ENCODE measurements at places on chromosomes 2 and 18. TPM values are rescaled to one million over a fixed set of nuclear protein-coding genes. Genes with fewer than 3 reads are reported as not detected.

Gene TNS1
- 1.4 TPM for total RNA-seq

Gene HOXD13
- not detected for total RNA-seq

GRCh38 chr2:73268830-73269685 is 15.2 kb downstream of the FBXO41 start:
- peak overlapping the region; percentile 42 for H3K4me3 ChIP-seq
- no peaks in the 10 kb centered on the region for H3K27me3 ChIP-seq
- peaks cover 29% of the 10 kb centered on the region for H3K4me1 ChIP-seq
- peaks cover 8% of the 10 kb centered on the region for H3K36me3 ChIP-seq
- H3K27ac ChIP-seq, result no peak overlapping the region

- H3K27me3 ChIP-seq, result no peaks in the 10 kb centered on the region
- no peak for DNase-seq
Measured at GRCh38 chr2:218540015-218540414, 28.1 kb downstream of the USP37 start.

Gene BOK
- not detected for total RNA-seq

DNA sequence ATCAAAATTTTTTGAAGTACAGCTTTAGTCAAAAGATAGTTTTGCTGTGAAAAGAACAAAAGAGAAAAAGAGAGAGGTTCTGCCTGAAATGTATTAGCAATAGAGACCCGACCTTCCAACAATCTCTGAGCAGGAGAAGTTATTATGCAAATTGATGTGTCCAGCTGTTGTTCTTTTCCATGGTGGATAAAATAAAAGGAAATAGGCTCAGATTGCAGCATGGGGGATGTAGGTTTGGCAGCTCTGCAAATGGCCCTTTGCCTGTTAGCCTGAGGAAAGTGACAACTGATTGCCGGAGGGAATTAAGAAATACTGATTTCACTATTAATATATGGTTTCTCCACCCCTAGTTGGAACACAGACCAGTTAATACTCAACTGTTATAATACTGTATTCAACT is 1283.2 kb upstream of the NXPH2 start:
- no peaks in the 10 kb centered on the region for H3K36me3 ChIP-seq
- DNase-seq, result no peak
- no peaks in the 10 kb centered on the region for H3K4me1 ChIP-seq
- H3K27me3 ChIP-seq, result no peaks in the 10 kb centered on the region
- no peak overlapping the region for H3K27ac ChIP-seq

DNA sequence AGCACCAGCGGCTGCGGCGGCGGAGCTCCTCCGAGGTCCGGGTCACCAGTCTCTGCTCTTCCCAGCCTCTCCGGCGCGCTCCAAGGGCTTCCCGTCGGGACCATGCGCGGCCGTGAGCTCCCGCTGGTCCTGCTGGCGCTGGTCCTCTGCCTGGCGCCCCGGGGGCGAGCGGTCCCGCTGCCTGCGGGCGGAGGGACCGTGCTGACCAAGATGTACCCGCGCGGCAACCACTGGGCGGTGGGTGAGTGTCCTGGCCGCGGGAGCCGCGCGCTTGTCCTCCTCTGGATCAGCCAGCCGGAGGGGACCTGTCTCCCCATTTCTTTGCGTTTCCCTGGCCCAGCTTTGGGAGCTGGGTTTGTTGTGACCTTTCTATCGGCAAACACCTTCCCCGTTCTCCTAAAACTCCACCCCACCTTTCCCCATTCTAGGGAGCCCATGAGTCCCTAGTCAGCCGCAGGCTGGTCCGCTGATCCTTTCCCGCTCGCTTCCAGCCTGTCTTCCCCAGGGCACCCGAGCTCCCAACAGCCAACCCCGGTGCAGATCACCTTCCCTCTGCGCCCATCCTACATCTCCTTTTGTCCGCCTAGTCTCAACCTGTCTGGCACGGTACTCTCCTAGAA is 316 bp downstream of the GRP start:
- no peak overlapping the region for H3K27ac ChIP-seq
- H3K4me3 ChIP-seq, result no peak overlapping the region
- H3K27me3 ChIP-seq, result peaks cover 86% of the 10 kb centered on the region

- H3K4me3 ChIP-seq, result no peak overlapping the region
- no peaks in the 10 kb centered on the region for H3K36me3 ChIP-seq
- H3K27me3 ChIP-seq, result no peaks in the 10 kb centered on the region
Measured at GRCh38 chr2:7971841-7972240, 710.0 kb upstream of the ID2 start.

Gene ALPP
- not detected for total RNA-seq

GRCh38 chr2:121746071-121746578 is 9.3 kb upstream of the TSN start:
- peaks cover 9% of the 10 kb centered on the region for H3K27me3 ChIP-seq
- no peak for DNase-seq
- no peak overlapping the region for H3K27ac ChIP-seq
- no peaks in the 10 kb centered on the region for H3K36me3 ChIP-seq

Gene HOXD8
- total RNA-seq, result not detected

DNA sequence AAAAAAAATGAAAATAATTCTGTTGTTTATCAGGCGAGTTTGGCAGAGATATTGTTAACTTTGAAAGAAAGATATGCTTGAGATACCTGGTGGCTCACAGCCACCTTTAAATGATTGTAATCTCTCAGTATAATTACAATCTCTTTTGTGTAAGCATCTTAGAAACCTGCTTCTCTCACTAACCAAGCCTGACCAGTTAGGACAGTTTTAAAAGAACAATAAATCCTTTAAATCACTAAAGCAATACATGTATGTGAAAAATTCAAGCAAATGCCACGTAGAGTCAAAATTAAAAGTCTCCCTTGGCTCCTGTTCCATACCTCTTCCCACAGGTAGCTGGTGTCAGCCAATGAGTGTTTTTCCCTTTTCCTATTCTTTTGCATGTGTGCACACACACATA is 15.7 kb upstream of the SGPP2 start:
- no peaks in the 10 kb centered on the region for H3K36me3 ChIP-seq
- no peak overlapping the region for H3K27ac ChIP-seq
- no peaks in the 10 kb centered on the region for H3K27me3 ChIP-seq

- no peaks in the 10 kb centered on the region for H3K36me3 ChIP-seq
- H3K27ac ChIP-seq, result no peak overlapping the region
- H3K4me1 ChIP-seq, result peaks cover 38% of the 10 kb centered on the region
- peaks cover 15% of the 10 kb centered on the region for H3K27me3 ChIP-seq
- no peak overlapping the region for H3K4me3 ChIP-seq
Measured at GRCh38 chr2:27720004-27720551, 51.4 kb upstream of the MRPL33 start.

DNA sequence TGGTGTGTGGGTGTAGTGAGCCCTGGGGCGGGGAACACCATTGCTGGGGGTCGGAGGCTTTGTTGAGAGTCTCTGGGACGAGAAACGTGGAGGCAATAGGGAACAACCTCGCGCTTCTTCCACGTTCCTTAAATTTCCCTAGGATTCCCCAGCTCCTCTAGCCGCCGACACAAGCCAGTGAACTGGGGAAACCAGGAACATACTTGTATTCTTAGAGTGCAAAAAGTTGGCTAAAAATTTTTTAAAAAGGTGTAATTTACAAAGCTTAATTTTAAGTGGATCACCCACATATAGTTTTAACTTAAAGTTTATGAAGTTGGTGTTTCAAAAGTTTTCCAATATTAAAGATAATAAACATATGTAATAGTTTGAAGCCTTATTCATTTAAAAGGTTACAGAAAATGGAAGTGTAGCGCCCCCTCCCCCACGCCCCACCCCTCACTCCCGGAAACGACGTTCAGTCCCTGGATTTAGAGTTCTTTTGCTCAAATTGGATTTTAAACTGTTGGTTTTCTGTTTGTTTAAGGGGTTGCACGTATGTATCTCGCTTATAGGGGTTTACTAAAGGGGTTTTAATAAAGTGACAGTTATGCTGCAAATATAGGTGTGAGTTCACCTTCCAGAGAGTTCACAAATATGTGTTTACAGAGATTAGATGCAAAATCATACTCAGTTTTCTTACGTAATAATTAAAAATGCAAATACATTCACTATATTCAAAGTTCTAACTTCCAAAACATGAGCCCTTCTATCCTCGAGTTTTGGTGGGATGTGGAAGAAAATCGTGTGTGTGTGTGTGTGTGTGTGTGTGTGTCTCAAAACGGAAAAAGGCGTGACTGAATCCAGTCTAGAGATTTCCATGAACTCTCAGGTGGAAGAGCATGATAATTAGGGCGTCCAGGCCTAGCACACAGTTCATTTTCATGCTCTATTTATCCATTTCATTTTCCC is 872 bp downstream of the DSG2 start:
- H3K36me3 ChIP-seq, result no peaks in the 10 kb centered on the region
- H3K4me3 ChIP-seq, result peak overlapping the region; percentile 50
- H3K4me1 ChIP-seq, result peaks cover 2% of the 10 kb centered on the region
- H3K27ac ChIP-seq, result no peak overlapping the region

Gene GREB1
- 1.4 TPM for total RNA-seq

Gene FER1L5
- total RNA-seq, result not detected

- H3K27me3 ChIP-seq, result peaks cover 6% of the 10 kb centered on the region
- no peaks in the 10 kb centered on the region for H3K4me1 ChIP-seq
- no peak for DNase-seq
- no peak overlapping the region for H3K4me3 ChIP-seq
Measured at GRCh38 chr2:126599062-126599461, 56.9 kb upstream of the GYPC start.

- H3K4me1 ChIP-seq, result no peaks in the 10 kb centered on the region
- H3K27me3 ChIP-seq, result no peaks in the 10 kb centered on the region
- DNase-seq, result no peak
Measured at GRCh38 chr2:83725735-83726134, 733.3 kb downstream of the SUCLG1 start.

Gene CD207
- not detected for total RNA-seq

DNA sequence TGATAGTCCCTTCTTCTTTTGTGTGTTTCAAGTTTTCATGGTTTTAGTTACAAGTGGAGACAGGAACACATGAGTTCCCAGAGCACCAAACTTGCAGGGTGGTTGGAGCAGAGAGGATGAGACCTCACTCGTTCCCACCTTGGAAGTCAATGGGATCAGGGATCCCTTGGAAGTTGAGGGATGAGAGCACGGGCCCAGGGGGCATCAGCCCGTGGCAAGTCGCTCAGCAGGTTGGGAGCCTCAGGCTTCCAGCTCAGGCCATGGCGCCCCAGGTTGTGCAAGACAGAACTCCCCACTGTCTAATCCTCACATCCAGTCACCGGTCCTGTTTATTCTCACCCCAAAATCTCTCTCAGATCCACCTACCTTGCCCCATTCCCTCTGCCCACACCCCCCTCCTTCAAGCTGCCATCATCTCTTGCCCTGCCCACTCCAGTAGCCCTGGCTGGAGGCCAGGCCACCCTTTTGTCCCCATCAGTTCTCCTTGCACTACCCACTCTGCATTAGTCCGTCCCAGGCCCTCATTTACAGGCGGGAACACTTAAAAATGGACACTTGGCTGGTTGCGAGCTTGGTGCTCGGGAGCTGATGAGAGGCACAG is 37.6 kb upstream of the FOSL2 start:
- H3K36me3 ChIP-seq, result peaks cover 1% of the 10 kb centered on the region
- peaks cover 24% of the 10 kb centered on the region for H3K4me1 ChIP-seq
- no peak overlapping the region for H3K4me3 ChIP-seq
- DNase-seq, result no peak
- H3K27me3 ChIP-seq, result no peaks in the 10 kb centered on the region
- H3K27ac ChIP-seq, result no peak overlapping the region

Gene TLX2
- 0.82 TPM for total RNA-seq
